ENCODE measurements at places on chromosomes 11 and 22. TPM values are rescaled to one million over a fixed set of nuclear protein-coding genes. Genes with fewer than 3 reads are reported as not detected.
A peak's percentile ranks its signal among the peaks of the same experiment; 100 is the strongest.

The OR5L2 gene
- total RNA-seq, result not detected

The FAM83F gene
- total RNA-seq, result 0.73 TPM

The ANGPTL5 gene
- total RNA-seq, result 0.09 TPM

The SGSM1 gene
- total RNA-seq, result 2.8 TPM

The TP53I11 gene
- total RNA-seq, result 88.9 TPM

The CD248 gene
- 69.8 TPM for total RNA-seq

The C22orf42 gene
- not detected for total RNA-seq

The IL17REL gene
- total RNA-seq, result not detected

The ACRV1 gene
- not detected for total RNA-seq

The HBB gene
- 247 TPM for total RNA-seq

The TRIM22 gene
- total RNA-seq, result 137 TPM

The CCDC87 gene
- 0.39 TPM for total RNA-seq

- no peak overlapping the region for H3K27ac ChIP-seq
- no peaks in the 10 kb centered on the region for H3K27me3 ChIP-seq
Observed at GRCh38 chr22:20141186-20142077, 9.4 kb downstream of the CCDC188 start.

GRCh38 chr11:115693002-115693401 is 188.8 kb upstream of the CADM1 start:
- no peak overlapping the region for H3K4me3 ChIP-seq
- H3K27me3 ChIP-seq, result peaks cover 27% of the 10 kb centered on the region
- H3K4me1 ChIP-seq, result no peaks in the 10 kb centered on the region
- no peak for DNase-seq
- no peaks in the 10 kb centered on the region for H3K36me3 ChIP-seq

DNA sequence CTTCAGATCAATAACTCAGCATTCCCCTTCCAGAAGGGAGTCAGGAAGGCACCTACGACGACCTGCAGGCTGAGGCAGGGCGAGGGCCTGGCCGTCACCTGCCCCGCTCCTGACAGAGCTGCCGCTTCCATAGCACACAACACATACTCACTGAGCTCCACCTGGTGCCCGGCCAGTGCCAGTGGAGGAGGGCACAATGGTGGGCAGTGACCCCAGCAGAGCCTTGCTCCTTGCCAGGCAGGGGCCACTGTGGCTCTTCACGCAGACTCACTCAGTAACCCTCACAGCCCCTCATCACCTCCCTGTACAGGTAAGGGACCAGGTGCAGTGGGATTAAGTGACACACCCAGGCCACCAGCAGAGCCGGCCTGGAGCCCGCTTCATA is 24.6 kb downstream of the LRFN4 start:
- DNase-seq, result no peak
- H3K4me3 ChIP-seq, result no peak overlapping the region
- H3K4me1 ChIP-seq, result no peaks in the 10 kb centered on the region
- no peaks in the 10 kb centered on the region for H3K36me3 ChIP-seq

- H3K4me1 ChIP-seq, result no peaks in the 10 kb centered on the region
- no peaks in the 10 kb centered on the region for H3K27me3 ChIP-seq
- no peak overlapping the region for H3K27ac ChIP-seq
- H3K36me3 ChIP-seq, result peaks cover under 1% of the 10 kb centered on the region
- DNase-seq, result peak; percentile 36
Observed at GRCh38 chr11:45233121-45233803, 52.9 kb downstream of the SYT13 start.

GRCh38 chr11:15616130-15617105 is 501.7 kb downstream of the INSC start:
- H3K27me3 ChIP-seq, result no peaks in the 10 kb centered on the region
- H3K4me3 ChIP-seq, result no peak overlapping the region
- DNase-seq, result no peak
- no peaks in the 10 kb centered on the region for H3K4me1 ChIP-seq
- no peak overlapping the region for H3K27ac ChIP-seq

GRCh38 chr11:62544581-62545436 is 1.8 kb downstream of the AHNAK start:
- H3K36me3 ChIP-seq, result no peaks in the 10 kb centered on the region
- DNase-seq, result no peak
- H3K4me1 ChIP-seq, result peaks cover 81% of the 10 kb centered on the region
- H3K27ac ChIP-seq, result peak overlapping the region; percentile 96

- H3K4me1 ChIP-seq, result no peaks in the 10 kb centered on the region
- H3K27me3 ChIP-seq, result no peaks in the 10 kb centered on the region
- H3K36me3 ChIP-seq, result no peaks in the 10 kb centered on the region
- H3K4me3 ChIP-seq, result no peak overlapping the region
- no peak for DNase-seq
Observed at GRCh38 chr11:12480401-12480800, 103.0 kb downstream of the PARVA start.

- DNase-seq, result no peak
- peak overlapping the region; percentile 86 for H3K27ac ChIP-seq
- no peaks in the 10 kb centered on the region for H3K4me1 ChIP-seq
Observed at GRCh38 chr11:116194156-116194904, 578.5 kb downstream of the BUD13 start.

DNA sequence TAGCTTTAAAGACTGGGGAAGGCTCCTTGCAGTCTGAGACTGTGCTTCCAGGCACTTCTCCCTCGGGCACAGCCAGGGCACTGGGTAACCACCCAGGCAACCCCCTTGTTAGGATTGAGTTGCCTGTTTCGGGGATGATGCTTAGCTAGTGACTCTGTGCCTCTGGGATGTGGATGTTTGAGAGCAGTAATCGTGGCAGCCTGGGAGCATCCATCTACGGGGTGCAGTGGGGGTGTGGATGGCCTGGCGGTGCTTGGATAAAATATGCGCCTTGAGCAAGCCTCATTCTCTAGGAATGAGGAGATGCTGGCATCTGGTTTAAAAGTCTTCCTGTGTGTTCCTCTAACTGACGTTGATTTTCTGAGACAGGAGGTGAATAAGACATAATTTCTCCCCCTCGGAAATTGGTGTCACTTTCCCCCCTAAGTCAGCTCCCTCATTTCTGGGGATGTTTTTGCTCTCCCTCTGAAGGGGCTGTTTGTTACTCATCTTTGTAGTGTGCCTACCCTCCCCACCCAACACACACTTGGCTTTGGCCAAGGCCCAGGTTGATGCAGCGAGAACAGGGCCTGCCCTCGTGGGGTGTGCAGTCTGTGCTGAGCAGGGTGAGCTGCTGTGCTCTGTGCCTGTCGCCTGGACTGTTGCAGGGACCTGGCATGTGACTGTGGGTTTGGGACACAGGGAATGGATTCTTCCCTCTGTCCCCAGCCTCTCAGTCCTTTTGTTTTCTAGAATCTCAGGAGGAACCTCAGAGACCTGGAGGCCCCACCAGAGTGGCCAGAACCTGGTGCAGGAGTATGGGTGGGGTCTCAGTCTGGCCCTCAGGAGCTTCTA is 2.0 kb downstream of the GNAZ start:
- no peak overlapping the region for H3K4me3 ChIP-seq
- no peak for DNase-seq
- no peaks in the 10 kb centered on the region for H3K36me3 ChIP-seq

DNA sequence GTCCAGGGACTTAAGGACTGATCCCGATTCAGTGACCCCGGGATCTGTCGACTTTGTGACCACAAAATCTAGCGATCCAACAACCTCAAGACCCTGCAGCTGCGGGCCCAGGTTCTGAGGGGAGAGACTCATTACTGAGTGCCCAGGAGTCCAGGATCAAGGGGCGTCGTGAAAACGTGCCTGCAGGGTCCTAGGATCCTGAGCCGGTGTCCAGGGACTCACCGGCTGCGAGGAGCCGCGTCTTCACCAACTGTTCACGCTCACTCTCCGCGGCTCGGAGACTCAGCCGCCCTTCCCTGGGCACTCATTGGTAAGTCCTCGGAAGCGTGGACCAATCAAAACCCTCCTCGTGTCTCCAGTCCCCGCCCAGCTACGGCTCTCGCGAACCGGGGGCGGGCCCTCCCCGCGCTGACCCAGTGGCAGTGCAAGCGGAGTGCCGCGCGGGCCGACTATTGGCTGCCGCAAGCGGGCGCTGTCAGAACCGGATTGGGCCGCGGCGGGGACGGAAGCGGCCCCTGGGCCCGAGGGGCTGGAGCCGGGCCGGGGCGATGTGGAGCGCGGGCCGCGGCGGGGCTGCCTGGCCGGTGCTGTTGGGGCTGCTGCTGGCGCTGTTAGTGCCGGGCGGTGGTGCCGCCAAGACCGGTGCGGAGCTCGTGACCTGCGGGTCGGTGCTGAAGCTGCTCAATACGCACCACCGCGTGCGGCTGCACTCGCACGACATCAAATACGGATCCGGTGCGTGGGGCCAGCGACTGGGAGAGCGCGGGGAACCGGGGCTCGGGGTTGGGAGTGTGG is at the start of gene SDF2L1:
Gene SDF2L1, plus strand, starts transcription at position 514 of the 795 bp plus-strand sequence. Its CDS starts 35 bp downstream, at position 549.
- peaks cover 34% of the 10 kb centered on the region for H3K36me3 ChIP-seq
- H3K27ac ChIP-seq, result no peak within 1 kb of the TSS
- H3K4me1 ChIP-seq, result peaks cover 36% of the 10 kb centered on the region
- H3K27me3 ChIP-seq, result no peaks in the 10 kb centered on the region
- DNase-seq, result peak; percentile 96

- H3K4me3 ChIP-seq, result no peak overlapping the region
- peaks cover 4% of the 10 kb centered on the region for H3K4me1 ChIP-seq
- no peak overlapping the region for H3K27ac ChIP-seq
- H3K36me3 ChIP-seq, result no peaks in the 10 kb centered on the region
Observed at GRCh38 chr22:24950272-24950902, 2.1 kb upstream of the KIAA1671 start.

- no peak overlapping the region for H3K27ac ChIP-seq
- DNase-seq, result no peak
- no peaks in the 10 kb centered on the region for H3K36me3 ChIP-seq
- no peaks in the 10 kb centered on the region for H3K27me3 ChIP-seq
- no peaks in the 10 kb centered on the region for H3K4me1 ChIP-seq
Observed at GRCh38 chr11:128607819-128608218, 20.5 kb upstream of the ETS1 start.

GRCh38 chr11:121763526-121763925 is 310.8 kb upstream of the SORL1-AS1 start:
- H3K36me3 ChIP-seq, result no peaks in the 10 kb centered on the region
- DNase-seq, result no peak
- no peak overlapping the region for H3K4me3 ChIP-seq
- no peak overlapping the region for H3K27ac ChIP-seq

GRCh38 chr11:4090258-4090657 is 4.3 kb upstream of the RRM1 start:
- H3K36me3 ChIP-seq, result peaks cover 39% of the 10 kb centered on the region
- no peak overlapping the region for H3K4me3 ChIP-seq
- H3K27ac ChIP-seq, result no peak overlapping the region
- no peak for DNase-seq

DNA sequence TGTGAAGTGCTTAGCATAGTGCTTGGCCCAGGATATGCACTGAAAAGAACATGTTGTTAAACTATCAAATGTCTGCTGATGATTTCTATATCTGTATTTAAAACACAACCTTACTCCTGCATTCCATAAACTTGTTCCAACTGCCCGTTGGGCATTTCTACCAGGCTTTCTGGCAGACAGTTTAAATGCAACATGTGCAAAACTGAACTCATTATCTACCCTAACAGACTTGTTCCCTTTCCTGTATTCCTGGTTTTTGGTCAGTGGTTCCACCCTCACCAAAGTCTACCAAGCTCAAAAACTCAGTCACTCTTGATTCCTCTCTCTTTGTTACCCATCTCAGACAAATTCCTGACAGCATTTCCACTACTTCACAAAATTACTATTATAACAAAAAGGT is 6.5 kb upstream of the RAB38 start:
- H3K4me1 ChIP-seq, result no peaks in the 10 kb centered on the region
- no peak overlapping the region for H3K4me3 ChIP-seq
- H3K36me3 ChIP-seq, result no peaks in the 10 kb centered on the region
- no peak for DNase-seq

DNA sequence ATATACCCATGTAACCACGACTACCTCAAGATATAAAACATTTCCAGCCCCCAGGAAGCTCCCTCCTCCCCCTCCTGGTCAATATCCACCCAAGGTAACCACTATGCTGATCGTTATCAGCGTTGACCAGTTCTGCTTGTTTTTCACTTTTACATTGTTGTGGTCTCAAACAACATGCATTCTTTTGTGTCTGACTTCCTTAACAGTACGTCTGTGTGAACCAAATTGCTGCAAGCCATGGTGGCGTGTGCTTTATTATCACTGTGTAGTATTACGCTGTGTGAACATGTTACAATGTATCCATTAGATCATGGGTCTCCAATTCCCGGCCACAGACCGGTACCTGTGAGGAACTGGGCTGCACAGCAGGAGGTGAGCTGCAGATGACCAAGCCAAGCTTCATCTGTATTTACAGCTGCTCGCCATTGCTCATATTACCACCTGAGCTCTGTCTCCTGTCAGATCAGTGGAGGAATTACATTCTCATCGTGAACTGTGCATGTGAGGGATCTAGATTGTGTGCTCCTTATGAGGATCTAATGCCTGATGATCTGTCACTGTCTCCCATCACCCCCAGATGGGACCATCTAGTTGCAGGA is 15.5 kb upstream of the GRK3 start:
- H3K4me1 ChIP-seq, result no peaks in the 10 kb centered on the region
- no peak overlapping the region for H3K27ac ChIP-seq
- H3K4me3 ChIP-seq, result no peak overlapping the region
- DNase-seq, result no peak
- H3K36me3 ChIP-seq, result no peaks in the 10 kb centered on the region

Data from left lung (tissue), 14 donors.